ENCODE measurements at places on chromosomes 7 and 10.

- no peak for DNase-seq
Observed at GRCh38 chr10:110434489-110435096, 63.1 kb upstream of the DUSP5 start.

DNA sequence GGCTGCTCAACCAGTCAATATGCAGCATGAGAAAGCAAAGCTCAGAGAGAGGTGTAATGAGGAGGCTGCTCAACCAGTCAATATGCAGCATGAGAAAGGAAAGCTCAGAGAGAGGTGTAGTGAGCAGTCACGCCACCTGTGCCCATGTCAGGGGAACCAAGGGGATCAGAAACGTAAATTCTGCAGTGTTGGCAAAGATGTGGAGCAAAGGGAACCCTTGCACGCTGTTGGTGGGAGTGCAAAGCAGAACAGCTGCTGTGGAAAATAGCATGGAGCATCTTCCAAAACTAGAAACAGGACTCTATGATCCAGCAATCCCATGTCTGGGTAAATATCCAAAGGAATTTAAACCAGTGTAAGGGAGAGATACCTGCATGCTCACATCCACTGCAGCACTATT, 194.9 kb downstream of the DIP2C start:
- no peak for DNase-seq

GRCh38 chr7:150586068-150586784, 19.0 kb downstream of the GIMAP4 start:
- no peak for DNase-seq

DNA sequence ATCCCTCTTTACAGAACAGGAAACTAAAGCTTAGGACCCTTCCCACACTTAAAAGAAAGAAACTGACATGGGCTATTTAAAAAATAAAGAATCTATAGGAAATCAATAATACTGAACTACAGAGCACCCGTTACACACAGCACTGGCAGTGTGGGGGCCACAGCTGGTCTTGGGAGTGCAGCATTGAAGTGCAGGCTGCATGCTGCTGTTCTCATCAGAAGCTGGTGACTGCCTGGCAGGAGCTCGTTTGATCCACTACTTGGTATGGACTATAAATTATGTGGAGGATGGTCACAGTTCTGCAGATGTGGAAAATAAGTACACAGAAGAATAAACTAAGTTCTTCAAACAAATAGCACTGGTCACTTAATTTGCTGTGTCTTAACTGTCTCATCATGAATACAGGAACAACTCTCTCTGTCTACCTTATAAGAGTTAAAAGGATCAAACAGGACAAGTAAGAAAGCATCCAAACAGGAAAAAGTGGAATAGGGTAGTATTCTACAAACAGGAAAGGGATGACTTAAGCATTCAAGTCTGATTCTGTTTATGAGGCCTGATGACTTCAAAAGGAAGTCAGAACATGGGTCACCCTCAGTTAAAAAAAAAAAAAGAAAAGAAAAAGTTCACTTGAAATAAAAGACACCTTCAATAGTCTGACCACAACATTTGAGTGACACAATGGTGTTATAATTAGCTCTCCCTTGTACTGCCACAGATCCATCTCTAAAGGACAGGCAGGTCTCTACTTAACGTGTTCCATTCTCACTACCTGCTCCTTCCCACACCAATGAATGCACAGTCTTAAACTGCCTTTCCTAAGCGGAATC, 21.0 kb downstream of the DOCK4 start:
- no peak for DNase-seq

DNA sequence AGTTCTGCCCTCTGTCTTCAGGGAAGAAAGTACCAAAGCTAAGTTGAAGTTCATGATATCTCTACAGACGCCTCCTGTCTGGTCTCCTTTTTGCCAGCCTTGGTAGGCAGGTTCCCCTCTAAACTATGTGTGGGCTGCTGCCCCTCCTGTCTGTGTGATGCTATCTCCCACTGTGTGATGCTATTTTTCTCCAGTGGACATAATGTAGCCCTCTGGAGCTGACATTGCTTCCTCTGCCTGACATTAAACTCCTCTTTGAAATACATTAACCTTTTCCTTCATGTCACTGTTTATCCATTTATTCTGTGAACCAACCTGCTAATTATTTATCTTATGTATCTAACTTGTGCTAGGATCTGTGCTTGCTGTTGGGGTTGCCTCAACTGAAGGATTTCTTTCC, at the start of gene PRSS58:
PRSS58 (minus strand) TSS at position 101 of the 400 bp plus-strand sequence. CDS start 351 bp downstream, outside the sequence.
- no peak for DNase-seq

DNA sequence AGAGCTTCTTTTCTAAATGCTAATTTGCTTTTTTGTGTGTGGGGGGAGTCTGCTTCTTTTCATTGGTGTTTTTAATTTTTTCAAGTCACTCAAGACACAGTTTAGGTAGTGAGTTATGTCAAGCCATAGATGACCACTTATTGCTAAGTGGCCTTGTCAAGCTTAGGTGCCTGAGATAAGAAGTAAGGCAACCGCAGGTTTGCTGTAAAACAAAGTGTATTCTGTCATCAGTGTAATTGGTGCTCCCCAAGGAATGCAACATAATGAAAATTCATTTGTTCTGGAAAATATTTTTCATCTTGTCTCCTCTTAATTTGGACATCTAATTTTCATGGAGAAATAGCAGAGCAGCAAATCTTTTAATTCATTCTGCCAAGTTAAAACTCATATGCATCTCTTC, 249.6 kb downstream of the EXOC4 start:
- no peak for DNase-seq

DNA sequence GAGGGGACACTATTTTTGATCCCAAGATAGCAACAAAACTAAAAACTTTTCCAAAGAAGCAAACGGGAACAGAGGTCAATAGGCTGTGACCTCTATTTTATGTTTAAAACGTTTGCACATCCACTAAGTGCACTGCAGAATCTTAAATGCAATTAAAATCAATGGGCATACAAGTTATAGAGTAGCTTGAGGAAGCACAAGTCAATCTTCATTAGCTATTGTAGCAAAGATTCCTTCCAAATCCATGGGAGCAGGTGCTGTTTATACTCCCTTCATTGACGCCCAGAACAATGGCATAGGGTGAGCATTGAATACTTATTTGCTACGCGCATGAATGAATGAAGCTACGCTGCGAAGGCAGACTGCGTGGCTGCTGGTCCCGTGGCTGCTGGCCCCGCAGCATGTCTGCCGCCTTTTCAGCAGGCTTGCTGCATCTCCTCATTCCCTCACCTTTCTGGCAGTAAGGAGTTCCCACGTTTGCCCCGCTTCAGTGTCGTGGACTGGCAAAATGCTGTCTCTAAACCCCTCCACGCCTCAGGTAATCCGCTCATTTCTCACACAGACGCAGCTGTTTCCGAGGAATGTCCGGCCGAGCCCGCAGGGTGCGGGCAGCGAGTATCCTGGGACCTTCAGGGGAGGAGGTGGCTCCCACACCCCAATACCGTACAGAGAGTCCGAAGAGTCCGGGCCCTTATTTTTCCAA, 754 bp upstream of the PHYHIPL start:
- DNase-seq: no peak

All from iPS DF 19.7 (cell line).